Lung microvascular endothelial cell (primary cell): ENCODE measurements at places on chromosomes 3 and 15.

DNA sequence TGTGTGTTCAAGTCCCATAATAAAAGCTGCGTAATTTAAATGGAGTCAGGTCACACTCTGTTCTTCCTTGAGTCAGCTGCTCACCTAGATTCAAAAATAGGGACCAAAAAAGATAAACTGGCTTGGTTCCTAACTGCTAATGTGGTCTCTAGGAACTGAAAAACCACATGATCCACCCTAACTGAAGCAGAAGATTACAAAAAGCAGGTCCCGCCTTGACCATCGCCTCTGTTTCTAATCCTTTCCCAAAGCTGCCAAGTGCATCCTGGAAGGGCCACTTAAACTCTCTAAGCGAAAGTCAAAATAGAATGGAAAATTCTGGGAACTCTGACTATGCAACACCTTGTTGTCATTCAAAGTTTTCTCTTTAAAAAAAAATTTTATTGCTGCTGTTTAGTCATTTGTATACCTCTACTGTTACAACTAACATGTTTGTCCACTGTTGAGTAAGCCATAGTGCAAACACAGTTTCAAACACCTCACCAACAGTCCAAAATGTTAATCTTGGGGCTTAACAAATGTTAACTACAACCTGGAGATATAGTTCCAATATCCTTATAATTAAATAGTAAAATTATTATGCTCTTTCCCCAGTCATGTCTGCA, 88.9 kb upstream of the THBS1 start:
- DNase-seq, result no peak

GRCh38 chr15:41881920-41882688, 11.7 kb downstream of the SPTBN5 start:
- DNase-seq, result no peak

- DNase-seq, result no peak
Observed at GRCh38 chr3:109132801-109133473, 3.6 kb upstream of the C3orf85 start.

DNA sequence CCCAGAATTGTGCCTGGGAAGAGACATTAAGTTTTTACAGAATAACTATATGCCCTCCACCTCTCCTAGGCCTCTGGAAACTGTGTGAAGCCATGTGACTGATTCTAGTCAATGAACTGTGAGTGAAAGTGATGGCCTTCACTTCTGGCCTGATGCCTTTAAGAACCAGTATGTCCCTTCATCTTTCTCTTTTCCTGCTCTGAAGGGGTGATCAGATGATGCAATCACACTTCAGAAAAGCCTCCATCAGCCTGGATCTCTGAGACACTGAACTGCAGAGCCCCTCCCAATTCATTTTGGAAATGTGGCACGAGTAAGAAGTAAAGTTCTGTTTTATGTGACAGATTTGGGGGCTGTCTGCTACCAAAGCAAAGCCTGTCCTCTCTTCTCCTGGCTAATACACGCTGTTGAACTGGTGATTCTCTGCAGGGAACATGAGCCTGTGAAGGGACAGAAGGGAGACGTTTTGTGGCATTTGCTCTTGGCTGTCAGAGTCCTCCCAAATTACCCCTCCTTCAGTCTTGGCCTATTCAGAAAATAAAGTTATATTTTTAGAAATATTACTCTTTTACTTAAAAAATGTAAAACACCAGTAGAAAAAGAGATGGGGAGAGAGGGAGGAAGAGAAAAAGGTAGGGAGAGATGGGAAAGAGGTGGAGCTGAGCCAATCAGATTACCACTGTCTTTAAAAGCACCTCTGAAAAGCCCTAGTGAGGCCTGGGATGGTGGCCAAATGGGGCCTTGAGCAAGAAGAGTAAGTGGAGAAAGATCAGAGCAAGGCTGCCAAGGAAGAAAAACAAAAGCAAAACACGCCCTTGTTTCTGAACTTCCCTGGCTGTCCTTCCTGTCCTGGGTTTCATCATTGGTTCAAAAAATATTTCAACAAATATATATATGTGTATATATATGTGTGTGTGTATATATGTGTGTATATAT, 40.9 kb upstream of the RYK start:
- DNase-seq, result peak; percentile 23

- DNase-seq, result no peak
Observed at GRCh38 chr3:40677321-40677720, 152.6 kb downstream of the ZNF621 start.

DNA sequence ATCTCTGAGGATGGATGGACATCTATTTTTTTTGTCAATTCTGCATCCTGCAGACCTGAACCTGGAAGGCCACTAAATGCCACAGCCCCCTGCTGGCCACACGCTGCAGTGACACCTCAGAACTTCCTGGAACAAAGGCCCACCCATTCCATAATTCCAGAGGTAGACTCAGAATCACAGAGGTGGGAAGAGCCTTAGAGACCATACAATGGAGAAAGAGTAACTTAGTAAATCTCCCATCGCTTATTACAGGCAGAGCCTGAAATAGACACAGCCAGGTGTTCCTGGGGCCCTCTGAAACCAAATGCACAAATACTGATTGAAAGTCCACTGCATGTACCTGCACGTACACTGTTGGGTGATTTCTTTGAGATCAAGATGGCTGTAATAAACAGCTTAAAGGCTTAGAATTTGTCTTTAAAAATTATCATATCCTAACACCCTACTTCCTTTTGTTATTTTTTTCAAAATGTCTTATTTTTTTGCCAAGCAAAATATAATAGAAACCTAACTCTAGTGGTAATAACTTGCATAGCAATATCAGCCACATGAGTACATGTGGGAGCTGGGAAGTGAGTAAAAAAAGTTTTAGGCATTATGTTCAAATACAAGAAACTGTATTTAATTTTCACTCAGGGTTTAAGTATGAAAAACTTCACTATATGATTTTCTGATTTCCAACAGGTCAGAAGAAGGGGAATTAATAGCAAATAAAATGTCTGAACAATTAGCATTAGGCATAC, 62.7 kb downstream of the EOMES start:
- peak; percentile 67 for DNase-seq

DNA sequence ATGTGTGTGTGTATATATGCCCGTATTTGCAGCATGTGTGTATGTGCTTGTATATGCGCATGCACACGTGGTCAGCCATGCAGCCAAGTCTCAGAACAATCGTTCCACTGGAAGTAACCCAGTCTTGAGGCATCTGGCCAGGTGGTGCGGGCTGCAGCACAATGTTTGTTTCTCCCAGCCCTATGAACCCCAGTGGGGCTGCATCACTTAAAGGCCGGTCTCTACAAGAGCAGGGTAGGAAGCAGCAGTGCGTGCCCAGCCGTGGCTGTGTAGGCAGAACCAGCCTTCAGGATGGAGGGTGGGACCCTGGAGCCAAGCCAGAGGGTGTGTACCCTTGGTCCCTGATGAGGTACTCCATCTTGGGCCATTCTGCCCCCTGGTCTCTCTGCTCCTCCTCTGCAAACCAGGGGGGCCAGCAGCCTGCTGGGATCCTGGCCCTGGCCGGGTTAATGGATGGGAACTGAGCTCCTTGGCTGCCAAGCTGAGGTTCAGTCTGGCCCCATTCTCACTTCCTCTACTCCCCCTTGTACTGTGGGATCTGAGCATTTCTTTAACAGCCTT, 11.8 kb downstream of the KLF13 start:
- no peak for DNase-seq

DNA sequence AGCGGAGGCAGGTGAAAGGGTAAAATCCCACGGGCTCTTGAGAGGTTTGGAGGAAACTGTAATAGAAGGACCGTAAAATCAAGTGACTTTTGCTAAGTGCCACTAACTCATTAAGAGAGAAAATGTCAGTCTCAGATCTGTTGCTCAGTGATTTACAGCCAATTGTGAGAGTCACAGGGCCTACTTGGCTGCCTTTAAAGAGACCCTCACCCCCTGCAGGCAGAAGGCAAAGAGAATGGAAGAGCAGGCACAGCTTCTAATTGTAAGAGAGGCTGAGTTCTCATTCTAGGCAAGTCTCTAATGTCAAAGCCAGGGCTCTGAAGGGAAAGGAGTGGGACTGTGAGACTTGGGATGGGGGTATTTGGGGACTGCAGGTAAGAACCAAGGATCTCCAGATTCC, 9.3 kb upstream of the SYNM start:
- no peak for DNase-seq

- no peak for DNase-seq
Observed at GRCh38 chr3:32026593-32026992, 45.0 kb downstream of the ZNF860 start.

DNA sequence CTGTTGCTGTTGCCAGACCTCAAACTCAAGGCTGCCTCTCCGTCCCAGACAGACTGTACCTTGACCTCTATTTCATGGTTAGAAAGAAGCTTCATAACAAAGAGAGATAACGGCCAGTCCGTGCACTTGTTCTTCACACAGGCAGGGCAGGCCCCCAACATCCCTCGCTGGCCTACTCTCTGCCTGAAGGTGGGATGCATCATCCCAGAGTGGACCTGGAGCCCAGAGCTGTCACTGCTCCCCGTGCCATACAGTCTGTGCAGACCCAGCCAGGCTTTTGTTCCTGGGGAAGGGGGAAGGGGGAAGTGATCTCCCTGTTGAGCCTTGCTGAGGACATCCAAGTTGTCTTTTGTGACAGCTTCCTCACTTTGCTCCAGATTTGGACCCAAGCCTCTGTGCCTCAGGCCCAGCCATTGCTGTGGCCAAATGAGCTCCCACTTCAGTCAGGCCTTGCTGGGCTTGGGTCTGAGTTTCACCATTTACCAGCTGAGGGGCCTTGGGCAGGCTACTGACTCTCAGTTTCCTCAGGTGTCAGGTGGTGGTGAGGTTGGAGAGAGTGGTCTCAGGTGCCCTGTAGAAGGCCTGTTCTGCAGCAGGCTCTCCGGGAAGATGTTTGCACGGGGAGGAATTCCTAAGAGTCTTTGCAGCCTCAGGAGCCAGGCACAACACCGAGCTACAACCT, 141.6 kb downstream of the DNAJB8 start:
- DNase-seq, result no peak

GRCh38 chr3:13487403-13487802, 7.3 kb downstream of the HDAC11 start:
- no peak for DNase-seq

- no peak for DNase-seq
Observed at GRCh38 chr15:40449275-40449674, 8.5 kb downstream of the BAHD1 start.

DNA sequence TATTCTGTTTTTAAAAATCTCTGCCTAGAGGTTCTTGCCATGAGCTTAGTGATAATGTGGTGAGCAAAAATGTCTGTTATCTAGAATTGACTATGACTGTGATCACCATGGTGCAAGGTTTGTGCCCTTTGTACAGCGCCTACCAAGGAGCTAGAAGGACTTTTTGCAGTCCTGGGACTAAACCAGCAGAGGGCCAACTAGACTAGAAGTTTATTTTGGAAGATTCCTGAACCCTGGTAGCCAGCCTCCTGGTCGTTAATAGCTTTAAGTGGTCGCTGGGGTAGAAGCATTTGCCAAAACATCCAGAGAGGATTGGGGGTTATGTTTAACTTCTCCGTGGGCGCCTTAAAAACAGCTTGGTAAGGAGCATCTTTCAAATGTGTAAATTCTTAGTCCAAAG, 7.8 kb downstream of the SCG5 start:
- no peak for DNase-seq

DNA sequence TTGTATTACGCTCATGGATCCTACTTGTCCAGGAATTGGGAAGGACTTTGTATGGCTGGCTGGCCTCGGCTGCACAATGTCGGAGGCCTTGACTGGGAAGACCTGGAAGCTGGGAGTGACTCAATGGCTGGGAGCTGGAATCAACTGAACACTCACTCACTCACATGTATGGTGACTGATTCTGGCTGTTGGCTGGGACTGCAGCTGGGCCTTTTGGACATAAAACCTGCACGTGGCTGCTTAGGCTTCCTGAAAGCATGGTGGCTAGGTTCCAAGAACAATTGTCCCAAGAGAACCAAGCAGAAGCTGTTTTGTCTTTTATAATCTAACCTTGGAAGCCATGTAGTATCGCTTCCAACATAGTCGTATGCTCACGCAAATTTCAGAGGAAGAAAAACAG, 38.0 kb upstream of the CMTM8 start:
- peak; percentile 71 for DNase-seq

- no peak for DNase-seq
Observed at GRCh38 chr3:65875393-65876027, 163.2 kb downstream of the MAGI1 start.

GRCh38 chr15:74776821-74777768, 4.8 kb upstream of the CSK start:
- no peak for DNase-seq

DNA sequence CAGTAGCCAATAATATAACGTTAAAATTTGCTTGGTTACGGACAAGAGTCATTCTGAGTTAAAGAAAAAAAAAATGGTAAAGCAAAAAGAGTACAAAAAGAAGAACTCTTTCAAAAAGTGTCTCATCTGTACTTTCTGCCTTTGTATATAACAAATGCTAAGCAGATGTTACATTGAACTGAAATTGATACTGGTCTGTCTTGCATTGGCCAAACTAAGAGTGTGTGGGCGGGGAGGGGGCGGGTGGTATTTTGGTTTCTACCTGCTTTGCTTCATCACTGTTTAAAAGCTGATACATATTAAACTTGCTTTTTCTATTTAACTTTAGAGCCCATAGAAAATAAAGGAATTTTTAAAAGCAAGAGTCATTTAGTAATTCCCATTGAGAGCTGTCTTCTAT, 215.0 kb upstream of the THBS1 start:
- peak; percentile 14 for DNase-seq

DNA sequence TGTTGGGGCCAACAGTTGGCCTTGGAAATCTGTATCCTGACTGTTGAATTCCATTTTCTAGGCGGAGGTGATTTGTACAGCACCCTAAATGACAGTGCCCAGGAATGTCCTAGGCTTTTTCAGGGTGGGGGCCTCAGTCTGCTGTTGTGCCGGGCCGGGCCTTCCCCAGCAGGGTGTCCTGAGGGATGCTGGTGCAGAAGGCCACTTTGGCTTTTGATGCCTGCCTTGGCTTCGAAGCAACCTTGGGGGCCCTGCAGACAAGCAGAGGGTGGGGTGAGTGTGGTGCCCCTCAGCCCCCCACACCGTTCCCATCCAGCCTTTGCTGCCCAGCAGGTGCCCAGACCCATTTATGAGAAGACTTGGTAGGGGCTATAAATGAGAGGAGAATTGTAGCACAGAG, 33.0 kb downstream of the SYNM start:
- no peak for DNase-seq

- no peak for DNase-seq
Observed at GRCh38 chr3:175741951-175742350, 882.8 kb downstream of the NAALADL2 start.

DNA sequence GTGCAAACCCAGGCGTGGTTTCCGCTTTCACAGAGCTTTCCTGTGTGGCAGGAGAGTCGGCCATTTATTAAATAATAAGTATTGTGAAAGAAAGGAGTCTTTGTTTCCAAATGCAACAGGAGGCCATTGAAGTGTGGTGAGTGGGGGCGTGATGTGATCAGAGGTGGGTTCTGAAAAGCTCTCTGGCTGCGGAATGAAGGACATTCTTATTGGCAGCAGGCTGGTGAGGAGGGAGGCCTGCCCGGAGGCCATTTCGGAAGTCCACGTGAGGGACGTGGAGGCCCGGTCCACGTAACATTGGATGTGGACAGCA, 11.1 kb downstream of the ARNT2 start:
- DNase-seq, result no peak

DNA sequence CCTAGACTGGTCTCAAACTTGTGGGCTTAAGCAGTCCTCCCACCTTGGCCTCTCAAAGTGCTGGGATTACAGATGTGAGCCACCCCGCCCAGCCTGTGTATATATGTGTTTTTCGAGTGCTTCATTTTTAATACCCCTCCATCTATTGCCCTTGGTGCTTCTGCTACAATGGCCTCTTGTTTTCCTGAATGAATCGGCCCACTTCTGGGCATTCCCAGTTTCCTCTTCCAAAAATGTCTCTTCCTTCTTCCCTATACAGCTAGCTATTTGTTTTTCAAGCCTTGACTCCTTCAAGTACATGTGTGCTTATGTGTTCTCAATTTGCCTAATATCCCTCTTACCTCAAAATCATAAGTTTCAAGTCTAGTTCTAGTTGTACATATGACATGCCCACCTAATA, 16.7 kb downstream of the DIPK2A start:
- no peak for DNase-seq
